ENCODE measurements at places on chromosomes 12 and 14.

DNA sequence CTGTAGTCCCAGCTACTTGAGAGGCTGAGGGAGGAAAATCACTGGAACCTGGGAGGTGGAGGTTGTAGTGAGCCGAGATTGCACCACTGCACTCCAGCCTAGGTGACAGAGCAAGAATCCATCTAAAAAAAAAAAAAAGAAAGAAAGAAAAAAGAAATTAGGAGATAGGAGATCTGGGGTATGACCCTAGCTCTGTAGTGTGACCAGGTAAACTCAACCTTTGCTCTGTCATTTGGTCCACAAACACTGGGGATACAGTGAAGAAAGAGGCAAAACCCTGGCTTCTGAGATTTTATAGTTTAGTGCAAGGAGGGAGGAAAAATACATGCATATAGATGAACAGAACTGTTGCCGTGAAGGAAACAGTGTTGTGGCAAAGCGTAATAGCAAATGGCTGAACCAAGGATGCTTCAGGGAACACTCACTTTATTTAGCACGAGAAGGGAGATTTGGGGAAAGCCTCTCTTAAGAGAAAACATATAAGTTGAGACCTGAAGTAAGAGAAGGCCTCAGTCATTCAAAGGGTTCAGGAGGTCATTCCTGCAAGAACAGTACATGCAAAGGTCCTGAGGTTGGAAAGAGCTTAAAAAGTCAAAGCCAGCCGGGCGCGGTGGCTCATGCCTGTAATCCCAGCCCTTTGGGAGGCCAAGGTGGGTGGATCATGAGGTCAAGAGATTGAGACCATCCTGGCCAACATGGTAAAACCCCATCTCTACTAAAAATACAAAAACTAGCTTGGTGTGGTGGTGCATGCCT is 29.6 kb upstream of the ATXN2 start:
- no peak for DNase-seq

DNA sequence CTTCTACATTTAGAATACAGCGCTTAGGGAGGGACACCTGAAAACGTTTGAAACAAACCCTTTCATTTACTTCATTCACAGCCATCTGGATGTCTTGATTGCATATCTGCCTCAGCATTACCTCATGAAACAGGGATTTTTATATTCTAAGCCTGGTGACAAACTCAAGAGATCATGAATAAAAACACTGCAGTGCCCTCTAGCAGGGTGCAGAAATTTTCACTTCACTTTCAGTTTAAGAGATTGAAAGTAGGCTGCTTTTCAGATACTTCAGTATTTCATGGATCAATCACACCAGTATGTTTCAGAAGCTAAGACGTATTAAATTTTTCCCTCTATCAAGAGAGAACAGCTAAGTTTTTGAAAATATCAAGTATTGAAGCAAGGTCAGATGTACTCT is 467.8 kb downstream of the MDGA2 start:
- DNase-seq = no peak

DNA sequence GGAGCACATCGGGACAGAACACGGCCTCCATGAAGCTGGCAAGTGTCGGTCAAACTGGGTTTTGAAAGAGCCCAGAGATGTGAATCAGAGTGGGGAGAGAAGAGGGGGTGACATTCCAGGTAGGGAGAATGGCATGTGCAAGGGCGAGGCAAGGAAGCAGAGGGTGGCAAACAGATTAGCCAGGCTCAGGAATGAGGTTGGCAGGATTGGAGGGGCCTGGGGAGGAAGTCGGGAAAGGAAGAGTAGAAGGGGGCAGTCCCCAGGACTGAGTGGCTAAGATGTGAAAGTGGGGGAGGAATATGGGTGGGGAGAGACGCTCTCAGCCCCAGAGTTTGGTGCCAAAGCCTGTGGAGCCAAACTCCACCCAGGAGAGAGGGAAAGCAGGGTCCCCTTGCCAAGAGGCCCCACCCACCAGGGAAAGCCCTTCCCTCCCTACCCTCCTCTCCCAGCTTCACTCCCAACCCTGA is 5.5 kb upstream of the HDAC7 start:
- DNase-seq = no peak

- DNase-seq = no peak
Measured at GRCh38 chr14:104593241-104593701, 11.3 kb downstream of the TMEM179 start.

DNA sequence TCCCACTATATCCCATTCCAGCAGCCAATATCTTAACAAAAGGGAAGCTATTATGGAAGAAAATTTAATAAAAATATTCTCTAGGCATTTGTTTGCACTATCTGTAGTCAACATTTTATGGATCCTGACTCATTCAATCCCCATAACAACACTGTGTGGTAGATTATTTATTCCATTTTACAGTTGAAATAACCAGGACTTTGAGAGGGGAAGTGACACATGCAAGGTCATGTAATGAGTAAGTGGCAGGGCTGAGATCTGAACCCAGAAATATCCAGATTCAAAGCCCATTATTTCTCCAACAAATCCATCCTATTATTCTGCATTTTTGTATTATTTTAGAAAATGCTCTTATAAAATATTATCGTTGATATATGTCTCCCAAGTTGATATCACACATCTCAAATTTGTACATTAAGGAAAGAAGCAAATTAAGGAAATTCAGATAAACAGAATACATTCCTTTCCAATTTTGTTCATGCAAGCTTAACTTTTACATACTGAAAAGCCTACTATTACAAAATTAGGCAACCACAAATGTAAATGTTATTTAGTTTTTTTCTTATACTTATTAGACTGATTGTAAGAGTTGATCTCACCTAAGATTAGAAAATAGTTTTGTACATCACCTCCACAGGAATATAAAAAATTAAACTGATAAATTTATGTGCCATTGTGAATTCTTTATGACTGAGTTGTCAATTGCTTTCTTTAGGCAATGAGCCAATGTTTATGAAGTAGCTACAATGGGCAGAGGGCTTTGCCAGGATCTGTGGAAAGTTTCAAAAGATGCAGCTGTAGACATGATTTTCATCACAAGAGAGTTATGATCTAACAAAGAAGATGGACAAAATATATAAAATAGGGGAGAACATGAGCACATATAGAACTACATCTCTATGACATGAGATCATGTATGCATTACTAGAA is 55.1 kb upstream of the E2F7 start:
- no peak for DNase-seq

- DNase-seq = no peak
Measured at GRCh38 chr12:8501720-8502119, 11.6 kb upstream of the CLEC4D start.

GRCh38 chr12:95416111-95416636 is 57.8 kb upstream of the METAP2 start:
- no peak for DNase-seq

- DNase-seq = no peak
Measured at GRCh38 chr12:50241178-50241577, 42.1 kb downstream of the LIMA1 start.

DNA sequence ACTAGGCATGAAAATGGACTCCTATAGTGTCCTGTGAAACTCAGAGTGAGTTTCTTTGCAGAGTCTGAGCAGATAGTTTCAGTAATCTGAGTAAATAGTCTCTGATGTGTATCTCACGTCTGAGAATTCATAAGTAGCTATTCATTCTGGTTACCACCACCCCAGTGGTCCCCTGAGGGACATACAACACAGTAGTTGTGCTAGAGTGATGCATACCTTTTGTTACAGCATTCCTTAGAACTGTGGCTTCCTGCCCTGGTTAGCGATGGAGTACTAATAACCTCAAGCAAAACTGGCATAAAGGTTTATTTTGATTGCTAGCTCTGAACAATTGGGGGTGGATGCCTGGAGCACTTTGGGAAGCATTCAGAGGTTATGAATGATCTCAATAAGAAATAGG is 114.7 kb downstream of the DAAM1 start:
- DNase-seq = no peak

GRCh38 chr12:119130523-119130922 is 48.2 kb upstream of the HSPB8 start:
- DNase-seq = no peak

DNA sequence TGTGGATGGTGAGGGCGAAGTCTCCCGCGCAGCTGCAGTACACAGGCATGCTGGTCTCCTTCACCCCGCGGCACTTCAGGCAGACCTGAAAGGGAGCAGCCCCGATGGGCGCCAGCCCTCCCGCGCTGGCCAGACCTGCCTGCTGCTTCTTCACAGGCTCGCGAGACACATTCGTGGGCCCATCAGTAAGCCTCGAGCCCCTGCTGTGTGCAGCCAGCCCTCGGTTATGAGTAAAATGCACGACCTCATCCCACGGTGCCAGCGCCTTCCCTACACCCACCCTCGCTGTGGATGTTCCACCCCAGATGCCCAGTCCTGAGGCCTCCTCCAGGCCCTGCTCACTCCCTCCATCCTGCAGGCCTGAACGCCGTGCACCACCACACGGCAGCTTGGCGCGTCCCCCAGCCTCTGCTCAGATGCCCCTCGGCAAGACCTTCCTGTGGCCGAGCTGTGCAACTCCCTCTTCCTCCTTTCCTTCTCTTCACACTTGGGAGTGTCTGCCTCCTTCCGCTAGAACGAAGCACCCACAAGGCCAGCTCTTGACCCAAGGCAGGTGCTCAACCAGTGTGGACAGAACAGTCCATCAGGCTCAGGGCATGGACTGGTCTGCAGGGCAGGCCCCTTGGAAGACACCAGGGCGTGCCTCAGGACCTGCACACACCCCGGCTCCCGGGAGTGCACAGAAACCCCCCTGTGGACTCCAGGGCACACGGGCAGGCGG is 6.5 kb downstream of the P2RX2 start:
- no peak for DNase-seq

DNA sequence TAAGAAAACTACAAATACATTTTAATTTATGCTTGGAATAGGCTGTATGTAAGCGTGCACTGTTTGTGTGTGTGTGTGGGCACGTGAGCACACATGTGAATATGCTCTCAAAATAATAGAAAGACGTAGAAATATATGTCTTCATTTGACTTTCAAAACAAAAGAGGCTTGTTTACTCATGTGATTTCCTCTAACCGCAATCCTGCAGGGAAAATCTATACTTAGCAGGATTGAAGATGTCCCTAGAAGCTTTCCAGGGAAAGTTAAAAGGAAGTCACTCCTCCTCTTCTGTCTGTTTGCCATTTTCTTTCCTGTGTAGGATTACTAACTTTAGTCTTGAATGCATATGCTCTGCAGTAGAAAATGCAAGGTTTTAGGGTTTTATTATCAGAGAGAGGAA is 404.7 kb downstream of the MDGA2 start:
- DNase-seq = peak; percentile 4

DNA sequence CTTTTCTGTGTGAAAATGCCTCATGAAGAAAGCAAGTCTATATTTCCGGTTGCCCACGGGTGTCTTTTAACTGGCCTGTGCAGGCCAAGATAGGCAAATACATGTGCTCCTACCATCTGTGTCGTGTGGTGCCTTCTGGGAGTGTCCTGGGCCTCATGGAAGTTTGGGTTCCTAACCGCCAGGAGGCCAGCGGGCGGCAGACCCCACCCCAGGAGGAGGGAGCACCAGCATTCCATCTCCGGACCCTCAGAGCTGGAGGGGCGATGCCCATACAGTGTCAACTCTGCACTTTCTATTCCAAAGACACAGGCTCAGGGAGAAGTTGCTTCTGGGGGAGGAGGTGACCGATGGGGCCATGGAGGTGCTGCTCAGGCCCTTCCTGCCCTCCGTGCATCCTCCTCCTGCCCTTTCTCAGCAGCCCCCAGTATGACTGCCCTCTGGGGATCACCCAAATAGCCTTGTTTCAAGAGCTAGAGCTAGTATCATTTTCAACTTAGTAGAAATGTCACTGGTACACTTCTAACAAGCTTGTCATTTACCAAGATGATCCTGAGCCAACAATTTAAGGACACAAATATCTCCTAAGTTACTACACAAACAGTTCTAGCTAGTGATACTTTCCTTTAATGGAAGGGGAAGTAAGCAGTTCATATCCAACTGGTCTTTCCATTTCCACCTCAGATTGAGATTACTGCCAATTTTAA is 17.8 kb downstream of the CCDC92 start:
- DNase-seq = no peak

DNA sequence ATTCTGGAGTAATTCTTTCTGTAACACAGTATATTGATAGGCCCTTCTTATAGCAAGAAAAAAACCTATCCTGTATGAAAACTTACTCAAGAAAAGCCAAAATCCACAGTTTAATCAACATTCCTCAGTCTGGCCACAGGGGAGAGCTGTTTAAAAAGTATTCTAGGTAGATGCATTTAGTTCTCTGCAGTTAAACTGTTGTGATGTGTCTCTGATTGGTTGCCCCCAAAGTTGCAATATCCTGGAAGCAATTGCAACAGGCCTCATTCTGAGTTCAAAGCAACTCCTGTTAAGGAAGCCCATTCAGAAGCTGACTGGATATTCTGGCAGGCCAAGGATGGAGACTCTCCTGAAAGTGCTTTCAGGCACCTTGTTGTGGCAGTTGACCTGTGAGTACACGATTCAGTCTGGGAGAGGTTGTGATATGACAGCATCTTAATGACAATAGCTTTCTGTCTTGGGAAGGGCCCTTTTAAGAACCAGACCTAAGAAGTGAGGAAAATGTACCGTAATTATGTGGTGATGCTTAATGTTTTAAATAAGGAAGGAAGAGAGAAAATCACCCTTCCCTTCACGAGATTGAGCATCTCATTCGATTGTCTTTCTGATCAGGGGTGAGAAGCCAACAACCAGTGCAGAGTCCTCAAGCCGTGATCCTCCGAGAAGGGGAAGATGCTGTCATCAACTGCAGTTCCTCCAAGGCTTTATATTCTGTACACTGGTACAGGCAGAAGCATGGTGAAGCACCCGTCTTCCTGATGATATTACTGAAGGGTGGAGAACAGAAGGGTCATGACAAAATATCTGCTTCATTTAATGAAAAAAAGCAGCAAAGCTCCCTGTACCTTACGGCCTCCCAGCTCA is 420.7 kb downstream of the DAD1 start:
- DNase-seq = no peak

DNA sequence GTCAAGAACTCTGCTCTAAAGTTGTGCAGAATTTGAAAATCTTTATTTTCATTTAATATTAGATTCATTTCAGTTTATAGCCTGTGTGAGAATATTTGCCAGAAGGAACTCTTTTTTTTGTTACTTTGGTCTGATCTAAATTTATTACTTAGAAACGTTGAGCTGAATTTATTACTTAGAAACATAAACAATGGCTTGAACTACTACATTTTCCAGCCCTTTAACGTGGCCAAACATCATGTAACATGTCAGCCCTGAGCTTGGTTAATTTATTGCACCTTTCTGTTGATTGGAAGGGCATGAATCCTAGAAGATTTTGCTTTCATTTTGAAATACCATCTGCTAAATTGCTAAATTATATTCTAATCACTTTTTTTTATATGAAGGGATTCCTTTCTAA is 241.4 kb downstream of the TMEM117 start:
- DNase-seq = no peak

DNA sequence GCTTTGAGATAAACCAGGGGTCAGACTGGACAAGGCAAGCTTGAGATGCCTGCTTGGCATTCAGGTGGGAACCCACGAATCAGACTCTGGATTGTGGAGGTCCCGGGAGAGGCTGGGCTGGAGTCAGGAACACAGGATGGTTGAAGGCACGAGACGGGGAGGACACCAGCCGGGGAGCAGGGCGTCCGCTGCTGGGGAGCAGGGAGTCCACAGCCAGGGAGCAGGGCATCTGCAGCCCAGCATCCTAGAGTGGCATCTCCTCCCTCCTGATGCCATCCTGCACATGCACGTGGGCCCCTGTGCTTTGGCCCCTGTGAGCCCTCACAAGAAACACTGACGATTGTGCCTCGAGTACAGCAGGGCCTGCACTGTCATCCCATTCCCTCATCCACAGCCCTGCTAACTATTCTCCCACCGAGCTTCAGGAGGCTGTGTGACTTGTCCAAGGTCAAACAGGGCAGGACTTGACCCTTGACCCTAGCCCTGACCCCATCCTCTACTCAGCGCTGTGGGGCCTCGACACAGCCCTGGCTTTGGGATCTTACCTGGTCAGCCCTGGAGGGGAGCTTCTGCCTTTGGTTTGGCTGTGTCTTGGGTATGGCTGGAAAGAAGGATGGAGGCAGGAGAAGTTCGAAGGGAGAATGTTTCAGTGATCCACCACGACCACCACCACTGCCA is 45.1 kb downstream of the CFAP251 start:
- DNase-seq = no peak
